ENCODE measurements at places on chromosomes 2 and 18.

- DNase-seq, result no peak
These were observed 295.4 kb downstream of the CYP26B1 start for GRCh38 chr2:71852141-71852711.

DNA sequence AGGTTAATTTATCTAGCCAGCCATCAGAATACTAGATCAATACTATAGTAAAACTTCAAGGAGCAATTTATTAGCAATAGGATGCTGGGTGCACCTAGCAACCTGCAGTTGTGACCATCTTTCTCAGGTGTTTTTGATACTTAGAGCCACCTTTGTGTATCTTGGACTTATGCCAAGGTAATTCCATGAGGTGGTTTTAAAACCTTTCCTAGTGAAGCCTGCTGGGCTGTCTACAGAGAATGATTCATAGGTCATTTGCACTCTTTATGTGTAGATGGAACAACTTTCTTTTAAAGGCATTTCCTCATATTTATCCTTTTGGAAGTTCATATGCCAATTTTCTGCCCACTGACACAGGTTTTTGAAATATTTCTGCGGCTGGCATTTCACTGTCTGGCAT lies 1030.1 kb upstream of the POU3F3 start:
- no peak for DNase-seq

DNA sequence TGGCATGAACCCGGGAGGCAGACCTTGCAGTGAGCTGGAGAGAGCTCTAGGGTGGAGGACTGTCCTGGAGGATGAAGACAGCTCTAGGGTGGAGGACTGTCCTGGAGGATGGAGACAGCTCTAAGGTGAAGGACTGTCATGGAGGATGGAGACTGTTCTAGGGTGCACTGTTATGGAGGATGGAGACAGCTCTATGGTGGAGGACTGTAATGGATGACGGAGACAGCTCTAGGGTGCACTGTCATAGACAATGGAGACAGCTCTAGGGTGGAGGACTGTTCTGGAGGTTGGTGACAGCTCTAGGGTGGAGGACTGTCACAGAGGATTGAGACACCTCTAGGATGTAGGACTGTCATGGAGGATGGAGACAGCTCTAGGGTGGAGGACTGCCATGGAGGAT lies 21.1 kb upstream of the KCNG2 start:
- no peak for DNase-seq

- DNase-seq, result no peak
These were observed 109.2 kb upstream of the SESTD1 start for GRCh38 chr2:179373816-179374215.

DNA sequence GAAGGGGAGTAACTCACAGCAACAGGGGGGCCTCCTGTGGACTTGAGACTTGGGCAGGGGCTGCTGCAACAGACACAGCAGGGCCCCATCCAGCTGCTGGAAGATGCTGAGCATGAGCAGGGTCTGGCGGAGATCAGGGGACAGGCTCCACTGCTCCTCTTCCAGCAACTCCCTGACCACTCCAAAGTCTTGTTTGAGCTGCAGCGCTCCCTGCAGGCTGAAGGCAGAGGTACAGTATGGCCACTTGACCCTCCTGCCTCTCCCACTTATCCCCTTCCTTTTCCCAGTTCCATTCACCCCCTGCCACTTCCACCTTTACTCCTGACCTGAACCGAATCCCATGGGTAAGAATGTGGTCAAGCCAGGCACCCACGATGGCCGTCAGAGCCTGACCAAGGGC lies 2.4 kb upstream of the MRPL53 start:
- DNase-seq, result no peak

DNA sequence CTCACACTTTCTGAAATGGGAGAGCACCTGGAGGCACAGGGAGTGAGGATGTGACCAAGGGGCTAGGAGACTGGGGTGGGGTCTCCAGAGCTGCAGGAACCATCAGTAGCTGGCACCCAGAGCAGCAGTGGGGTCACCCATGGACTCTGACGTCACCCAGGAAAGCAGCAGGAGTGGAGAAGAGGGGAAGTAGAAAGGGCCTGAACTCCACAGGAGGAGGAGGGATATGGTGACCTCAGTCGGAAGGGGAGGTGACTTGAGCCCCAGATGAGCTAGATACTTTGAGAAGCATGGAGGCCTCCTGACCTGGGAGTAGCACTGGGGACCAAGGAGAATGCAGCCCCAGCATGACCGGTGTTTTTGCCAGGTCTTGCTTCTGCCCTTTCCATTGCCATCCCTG lies 8.8 kb downstream of the NMUR1 start:
- no peak for DNase-seq

- DNase-seq, result no peak
These were observed 137.3 kb upstream of the FSHR start for GRCh38 chr2:49291619-49292018.

- DNase-seq, result no peak
These were observed 203.3 kb upstream of the SPOPL start for GRCh38 chr2:138298120-138298814.

DNA sequence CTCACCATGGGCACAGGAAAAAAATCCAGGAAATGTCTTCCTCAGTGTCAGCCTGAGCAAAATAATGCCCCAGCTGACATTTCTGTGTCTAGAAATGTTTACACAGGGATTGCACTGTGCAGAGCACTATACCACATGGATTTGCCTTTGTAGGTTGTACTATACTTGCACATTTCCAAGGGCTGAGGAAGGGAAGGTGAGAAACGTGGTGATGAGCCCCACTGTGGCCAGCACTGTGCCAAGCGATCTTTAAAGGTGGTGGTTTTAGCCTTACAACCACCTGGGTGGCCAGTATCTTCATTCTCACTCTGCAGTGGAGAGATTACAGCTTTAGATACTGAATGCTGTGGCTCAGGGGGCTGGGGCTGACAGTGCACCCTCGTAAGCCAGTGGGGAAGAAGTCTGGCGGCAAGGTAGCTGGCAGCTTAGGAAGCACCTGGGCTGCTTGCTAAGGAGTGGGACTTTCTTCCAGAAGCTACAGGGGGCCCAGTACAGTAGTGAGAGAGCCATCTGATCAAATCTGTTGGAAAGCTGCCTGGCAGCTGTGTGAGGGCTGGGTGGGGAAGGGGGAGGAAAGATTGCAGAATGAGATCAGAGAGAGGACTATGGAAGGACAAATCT lies 81.4 kb upstream of the MSH2 start:
- DNase-seq, result no peak

DNA sequence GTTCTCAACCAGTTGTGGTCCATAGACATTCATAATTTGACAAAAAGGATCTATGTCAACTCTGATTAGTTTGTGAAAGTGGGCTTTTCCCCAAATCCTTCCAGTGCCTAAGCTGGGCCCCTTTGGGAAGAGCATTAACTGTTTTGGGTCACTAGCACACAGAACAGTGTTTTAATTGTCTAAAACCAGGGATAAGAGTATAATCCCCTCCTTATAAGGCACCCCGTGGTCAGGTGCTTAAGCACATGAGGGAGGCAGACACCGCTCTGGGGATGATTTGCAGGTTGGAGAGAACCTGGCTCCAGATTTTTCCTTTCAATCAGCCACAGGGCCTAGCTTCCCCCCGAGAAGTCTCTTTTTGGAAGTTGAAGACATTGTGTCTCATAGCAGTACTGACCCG lies 53.6 kb upstream of the RFX8 start:
- DNase-seq, result no peak

GRCh38 chr2:218137514-218137913 lies 11.7 kb downstream of the CXCR2 start:
- DNase-seq, result no peak

DNA sequence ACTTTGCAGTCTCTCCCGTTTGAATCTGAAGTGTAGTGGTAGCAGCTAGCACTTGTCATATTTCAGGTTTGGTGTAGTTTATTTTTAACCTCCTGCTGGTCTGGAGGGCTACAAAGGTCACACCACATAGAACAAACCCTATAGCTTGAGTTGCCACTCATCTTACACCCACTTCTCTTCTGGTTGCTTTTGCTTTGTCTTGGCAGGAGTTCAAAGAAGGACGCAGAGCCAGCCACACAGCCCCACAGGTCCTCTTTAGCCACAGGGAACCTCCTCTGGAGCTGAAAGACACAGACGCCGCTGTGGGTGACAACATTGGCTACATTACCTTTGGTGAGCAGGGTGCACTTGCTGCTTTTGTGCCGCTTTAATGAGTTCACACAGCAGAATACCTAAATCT lies 15.6 kb upstream of the GPBAR1 start:
- no peak for DNase-seq

DNA sequence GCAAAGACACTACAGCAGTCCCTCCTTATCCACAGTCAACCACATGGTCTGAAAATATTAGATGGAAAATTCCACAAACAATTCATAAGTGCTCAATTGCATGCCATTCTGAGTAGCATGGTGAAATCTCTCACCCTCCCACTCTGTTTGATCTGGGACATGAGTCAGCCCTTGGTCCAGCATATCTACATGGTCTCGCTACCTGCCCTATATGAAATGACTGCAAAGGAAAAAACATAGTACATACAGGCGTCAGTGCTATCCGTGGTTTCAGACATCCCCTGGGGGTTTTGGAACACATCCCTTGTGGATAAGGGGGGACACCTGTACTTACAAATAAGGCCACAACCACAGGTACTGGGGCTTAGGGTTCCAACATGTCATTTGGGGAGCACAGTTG lies 73.7 kb downstream of the CABLES1 start:
- DNase-seq, result no peak

- DNase-seq, result no peak
These were observed 128.7 kb downstream of the TPO start for GRCh38 chr2:1541819-1542475.
